Right ventricle myocardium superior (tissue), 1 donor: ENCODE measurements at places on chromosomes 12 and 14. TPM values are rescaled to one million over a fixed set of nuclear protein-coding genes. Genes with fewer than 3 reads are reported as not detected.

DNA sequence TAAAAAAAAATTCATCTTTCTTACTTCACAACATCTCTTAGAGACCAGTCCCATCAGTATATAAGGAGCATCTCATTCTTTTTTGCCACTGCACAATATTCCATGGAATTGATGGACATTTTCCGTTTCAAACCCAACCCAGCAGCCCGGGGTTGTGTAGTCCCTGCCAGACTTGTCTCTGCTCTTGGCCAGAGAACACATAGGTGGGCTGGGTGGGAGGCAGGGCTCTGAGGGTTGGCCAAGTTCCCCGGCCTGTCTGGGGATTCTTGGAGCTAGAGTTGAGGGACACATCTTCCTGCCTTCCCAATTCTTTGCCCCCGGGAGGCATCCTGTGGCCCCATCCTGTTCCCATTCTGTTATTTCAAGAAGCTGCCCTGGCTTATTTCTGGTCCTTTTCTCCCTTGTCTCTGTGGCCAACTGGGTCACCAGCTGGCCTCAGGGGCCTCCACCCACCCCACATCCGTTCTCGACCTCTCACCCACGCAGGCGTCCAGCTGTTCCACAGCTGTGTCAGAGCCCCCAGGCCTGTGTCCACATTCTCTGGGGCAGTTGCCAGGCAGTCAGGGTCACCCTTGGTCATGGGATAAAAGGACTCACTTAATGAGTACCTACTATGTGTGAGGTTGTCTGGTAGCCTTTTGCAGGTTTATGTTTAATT, 52.0 kb upstream of the CCDC63 start:
- peak; percentile 73 for DNase-seq

GRCh38 chr14:93042968-93043940, 72.5 kb downstream of the ITPK1 start:
- DNase-seq: peak; percentile 83

GRCh38 chr12:11795913-11796459, 146.5 kb downstream of the ETV6 start:
- no peak for DNase-seq

The KCNJ8 gene
- 53.5 TPM for total RNA-seq

The FAM181A gene
- not detected for total RNA-seq

The MGP gene
- total RNA-seq: 231 TPM

- no peak for DNase-seq
Measured at GRCh38 chr12:96425321-96425720, 25.1 kb upstream of the CDK17 start.

The IL23A gene
- total RNA-seq: not detected

GRCh38 chr14:100369019-100369418, 45.9 kb downstream of the SLC25A47 start:
- no peak for DNase-seq
